Memory B cell (primary cell): ENCODE measurements at places on chromosomes 3 and 15.

GRCh38 chr3:138082085-138082991 is 33.1 kb downstream of the DZIP1L start:
- no peaks in the 10 kb centered on the region for H3K36me3 ChIP-seq
- H3K4me1 ChIP-seq, result no peaks in the 10 kb centered on the region
- peaks cover 4% of the 10 kb centered on the region for H3K27me3 ChIP-seq
- H3K4me3 ChIP-seq, result no peak overlapping the region
- DNase-seq, result no peak

DNA sequence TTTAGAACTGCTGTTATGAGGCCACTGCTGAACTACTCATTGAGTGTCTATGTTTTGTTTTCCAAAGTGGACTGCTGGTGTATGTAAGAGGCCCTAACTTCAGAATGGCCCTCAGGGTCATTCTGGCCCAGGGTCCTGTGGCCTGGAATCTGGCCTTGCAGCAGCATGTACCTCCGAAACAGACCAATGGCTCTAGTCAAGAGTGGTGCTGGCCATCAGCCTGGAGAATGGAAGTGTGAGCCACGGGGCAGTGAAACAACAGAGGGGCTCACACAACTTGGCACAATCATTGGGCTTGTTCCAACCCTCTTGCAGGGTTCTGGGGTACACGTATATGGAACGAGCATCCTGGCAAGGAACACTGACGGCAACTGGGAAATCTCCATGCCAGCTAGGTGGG is 40.5 kb downstream of the SCN5A start:
- no peaks in the 10 kb centered on the region for H3K4me1 ChIP-seq
- H3K36me3 ChIP-seq, result no peaks in the 10 kb centered on the region
- no peak for DNase-seq

- no peak overlapping the region for H3K4me3 ChIP-seq
- no peaks in the 10 kb centered on the region for H3K27me3 ChIP-seq
- no peaks in the 10 kb centered on the region for H3K4me1 ChIP-seq
- DNase-seq, result no peak
- H3K27ac ChIP-seq, result no peak overlapping the region
These were observed 567.3 kb downstream of the GRM7 start for GRCh38 chr3:7428206-7428718.

GRCh38 chr3:159455741-159456181 is 532.9 kb upstream of the IL12A start:
- H3K4me3 ChIP-seq, result no peak overlapping the region
- H3K27ac ChIP-seq, result no peak overlapping the region
- H3K27me3 ChIP-seq, result peaks cover 2% of the 10 kb centered on the region
- no peaks in the 10 kb centered on the region for H3K36me3 ChIP-seq
- no peaks in the 10 kb centered on the region for H3K4me1 ChIP-seq

- no peaks in the 10 kb centered on the region for H3K36me3 ChIP-seq
- no peak for DNase-seq
- H3K27ac ChIP-seq, result no peak overlapping the region
These were observed 26.4 kb downstream of the ADCY5 start for GRCh38 chr3:123422457-123422856.

- no peaks in the 10 kb centered on the region for H3K36me3 ChIP-seq
- H3K4me3 ChIP-seq, result no peak overlapping the region
- DNase-seq, result no peak
- no peaks in the 10 kb centered on the region for H3K4me1 ChIP-seq
- no peaks in the 10 kb centered on the region for H3K27me3 ChIP-seq
These were observed 958.8 kb downstream of the ZPLD1 start for GRCh38 chr3:103393395-103394186.

DNA sequence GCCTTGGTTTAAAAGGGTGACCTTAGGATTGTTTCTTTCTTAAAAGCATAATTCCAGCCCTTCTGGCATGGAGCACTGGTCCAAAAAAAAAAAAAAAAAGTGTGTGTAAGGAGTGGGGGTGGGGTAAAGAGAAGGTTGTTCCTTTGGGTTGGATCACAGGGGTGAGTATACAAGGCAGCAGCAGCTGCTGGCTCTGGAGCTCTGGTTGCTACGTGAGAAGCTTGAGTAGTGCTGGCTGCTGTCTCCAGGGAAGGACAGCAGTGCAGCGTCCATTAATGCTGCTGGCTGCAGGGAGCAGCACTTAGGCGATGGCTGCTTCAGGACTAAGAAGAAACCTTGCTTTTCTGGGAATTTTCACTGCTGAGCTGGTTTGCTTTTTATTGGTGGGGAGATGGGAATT is 2.3 kb downstream of the SETD5 start:
- peaks cover 53% of the 10 kb centered on the region for H3K4me1 ChIP-seq
- peaks cover 3% of the 10 kb centered on the region for H3K36me3 ChIP-seq
- H3K27ac ChIP-seq, result peak overlapping the region; percentile 98
- no peaks in the 10 kb centered on the region for H3K27me3 ChIP-seq
- H3K4me3 ChIP-seq, result peak overlapping the region; percentile 72

GRCh38 chr3:8341821-8342247 is 159.8 kb upstream of the LMCD1 start:
- no peak for DNase-seq
- H3K27ac ChIP-seq, result no peak overlapping the region
- no peak overlapping the region for H3K4me3 ChIP-seq
- H3K36me3 ChIP-seq, result peaks cover 2% of the 10 kb centered on the region
- no peaks in the 10 kb centered on the region for H3K4me1 ChIP-seq
- H3K27me3 ChIP-seq, result no peaks in the 10 kb centered on the region

- H3K4me1 ChIP-seq, result peaks cover 40% of the 10 kb centered on the region
- H3K4me3 ChIP-seq, result peak overlapping the region; percentile 96
- H3K36me3 ChIP-seq, result peaks cover 20% of the 10 kb centered on the region
- no peaks in the 10 kb centered on the region for H3K27me3 ChIP-seq
- peak; percentile 31 for DNase-seq
These were observed 907 bp downstream of the TATDN2 start for GRCh38 chr3:10248984-10249748.

DNA sequence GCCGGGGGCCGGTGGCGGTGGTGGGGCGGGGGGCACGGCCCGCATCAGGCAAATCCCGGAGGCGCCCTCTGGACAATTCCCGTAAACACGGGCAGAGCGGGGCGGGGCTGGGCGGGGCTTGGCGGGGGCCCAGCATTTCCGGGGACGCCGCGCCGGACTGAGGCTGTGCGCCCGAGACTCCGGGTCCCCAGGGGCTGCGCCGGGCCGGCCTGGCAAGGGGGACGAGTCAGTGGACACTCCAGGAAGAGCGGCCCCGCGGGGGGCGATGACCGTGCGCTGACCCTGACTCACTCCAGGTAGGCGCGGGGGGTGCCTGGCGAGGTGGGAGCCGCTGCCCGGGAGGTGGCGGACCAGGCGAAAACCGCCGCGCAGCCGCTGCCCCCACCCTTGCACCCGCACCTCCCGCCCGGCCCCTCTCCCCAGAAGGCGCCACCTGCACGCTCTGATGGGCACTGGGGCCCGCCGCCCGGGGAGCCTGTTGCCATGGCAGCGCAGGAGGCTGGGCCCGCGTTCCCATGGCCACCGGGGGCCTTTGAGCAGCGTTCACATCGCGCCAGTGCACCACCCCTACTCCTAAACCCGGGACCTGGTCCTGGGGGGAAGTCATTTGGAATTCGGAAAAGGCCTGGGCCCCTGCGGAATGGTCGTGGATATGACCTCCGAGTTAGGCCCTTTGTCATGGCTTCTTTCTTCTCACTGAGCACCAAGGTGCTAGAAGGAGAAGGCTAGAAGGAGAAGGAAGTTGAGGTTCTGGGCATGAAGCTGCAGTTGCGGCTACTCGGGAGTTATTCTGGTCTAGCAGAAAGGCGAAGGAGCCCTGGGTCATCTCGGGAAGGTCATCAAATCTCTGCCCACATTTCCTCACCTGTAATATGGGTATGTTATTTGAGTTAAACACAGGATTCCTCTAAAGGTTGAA is 16.1 kb upstream of the SEMA4B start:
- peak overlapping the region; percentile 95 for H3K27ac ChIP-seq
- peaks cover 39% of the 10 kb centered on the region for H3K4me1 ChIP-seq
- H3K36me3 ChIP-seq, result peaks cover 9% of the 10 kb centered on the region
- H3K4me3 ChIP-seq, result peak overlapping the region; percentile 93

GRCh38 chr3:36911990-36912804 is 32.7 kb downstream of the TRANK1 start:
- DNase-seq, result no peak
- H3K4me1 ChIP-seq, result peaks cover 38% of the 10 kb centered on the region
- H3K36me3 ChIP-seq, result no peaks in the 10 kb centered on the region
- H3K27me3 ChIP-seq, result no peaks in the 10 kb centered on the region

DNA sequence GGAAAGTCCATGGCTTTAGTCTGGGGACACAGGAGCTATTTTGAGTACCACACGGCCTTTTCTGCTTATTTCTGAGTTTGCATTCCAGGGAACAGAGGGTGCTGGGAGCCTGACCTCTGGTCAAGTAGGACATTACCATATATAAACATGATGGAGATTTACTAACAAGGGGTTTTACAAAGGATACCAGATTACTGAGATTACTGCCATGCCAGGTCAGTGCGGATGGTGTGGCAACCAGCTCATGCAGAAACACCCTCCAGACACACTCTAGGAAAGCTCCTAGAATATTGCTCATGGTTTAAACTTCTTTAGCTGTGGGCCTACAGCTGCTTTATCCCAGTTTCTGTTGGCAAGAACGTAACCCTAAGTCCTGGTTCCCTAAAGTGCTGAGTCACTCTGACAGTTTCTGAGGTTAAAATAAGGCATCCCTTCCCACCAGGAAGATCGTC is 54.3 kb upstream of the AGTR1 start:
- H3K36me3 ChIP-seq, result no peaks in the 10 kb centered on the region
- no peaks in the 10 kb centered on the region for H3K4me1 ChIP-seq
- no peak overlapping the region for H3K27ac ChIP-seq
- no peak for DNase-seq
- H3K27me3 ChIP-seq, result no peaks in the 10 kb centered on the region
- no peak overlapping the region for H3K4me3 ChIP-seq

- no peak overlapping the region for H3K27ac ChIP-seq
- peaks cover 29% of the 10 kb centered on the region for H3K36me3 ChIP-seq
- H3K27me3 ChIP-seq, result no peaks in the 10 kb centered on the region
- no peak overlapping the region for H3K4me3 ChIP-seq
- H3K4me1 ChIP-seq, result no peaks in the 10 kb centered on the region
These were observed 308.2 kb downstream of the CTNNB1 start for GRCh38 chr3:41507336-41508062.

- no peak for DNase-seq
- no peak overlapping the region for H3K4me3 ChIP-seq
- no peak overlapping the region for H3K27ac ChIP-seq
- no peaks in the 10 kb centered on the region for H3K36me3 ChIP-seq
- no peaks in the 10 kb centered on the region for H3K4me1 ChIP-seq
These were observed 181.6 kb upstream of the SOX14 start for GRCh38 chr3:137582484-137582883.

DNA sequence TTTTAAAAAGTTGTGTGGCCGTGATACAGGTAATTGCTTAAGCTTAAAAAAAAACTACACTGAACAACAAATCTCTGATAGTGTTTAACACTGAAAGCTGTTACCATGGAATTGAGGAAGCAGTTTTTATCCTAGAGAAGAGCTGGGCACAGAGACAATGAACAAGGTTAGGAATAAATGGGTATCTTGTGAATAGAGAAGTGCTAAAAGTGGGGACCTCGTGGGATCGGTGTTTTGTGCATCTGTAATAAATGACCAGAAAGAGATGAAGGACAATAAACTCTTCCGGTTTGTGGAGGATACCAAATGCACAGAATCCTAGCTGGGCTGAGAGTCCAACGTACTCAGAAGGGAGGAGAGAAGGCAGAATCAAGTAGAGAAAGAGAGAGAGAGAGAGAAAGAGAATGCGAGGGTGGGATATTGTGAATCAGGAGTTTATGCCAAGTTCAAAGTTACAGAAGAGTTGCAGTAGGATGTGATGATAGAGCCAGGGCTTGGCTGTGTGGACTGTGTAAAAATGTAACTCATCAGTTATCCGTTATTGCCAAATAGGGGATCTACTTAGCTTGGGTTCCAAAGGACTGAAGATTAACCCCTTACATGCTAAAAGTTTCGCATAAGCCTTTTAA is 148.9 kb downstream of the IL20RB start:
- no peak overlapping the region for H3K4me3 ChIP-seq
- H3K27me3 ChIP-seq, result no peaks in the 10 kb centered on the region
- DNase-seq, result no peak

DNA sequence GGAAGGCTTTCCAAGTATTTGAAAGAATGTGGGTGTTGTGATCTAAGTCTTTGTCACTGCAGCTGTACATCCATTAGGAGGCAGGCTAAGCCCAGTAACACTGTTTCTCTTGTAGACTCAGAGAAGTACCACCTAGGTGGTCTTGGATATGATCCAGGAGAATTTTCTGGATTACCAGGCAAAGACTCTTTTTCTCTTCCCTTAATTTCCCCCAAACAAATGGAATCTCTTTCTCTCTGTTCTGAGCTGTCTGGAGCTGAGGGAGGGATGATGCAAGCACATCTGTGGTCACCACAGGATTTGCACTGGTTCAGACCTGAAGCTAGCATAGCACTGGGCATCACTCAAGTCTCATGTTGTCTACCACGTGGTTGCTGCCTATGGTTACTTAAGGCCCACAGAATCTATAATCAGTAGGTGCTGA is 227.6 kb downstream of the NECTIN3 start:
- peaks cover 2% of the 10 kb centered on the region for H3K27me3 ChIP-seq
- no peaks in the 10 kb centered on the region for H3K4me1 ChIP-seq
- no peaks in the 10 kb centered on the region for H3K36me3 ChIP-seq
- DNase-seq, result no peak

DNA sequence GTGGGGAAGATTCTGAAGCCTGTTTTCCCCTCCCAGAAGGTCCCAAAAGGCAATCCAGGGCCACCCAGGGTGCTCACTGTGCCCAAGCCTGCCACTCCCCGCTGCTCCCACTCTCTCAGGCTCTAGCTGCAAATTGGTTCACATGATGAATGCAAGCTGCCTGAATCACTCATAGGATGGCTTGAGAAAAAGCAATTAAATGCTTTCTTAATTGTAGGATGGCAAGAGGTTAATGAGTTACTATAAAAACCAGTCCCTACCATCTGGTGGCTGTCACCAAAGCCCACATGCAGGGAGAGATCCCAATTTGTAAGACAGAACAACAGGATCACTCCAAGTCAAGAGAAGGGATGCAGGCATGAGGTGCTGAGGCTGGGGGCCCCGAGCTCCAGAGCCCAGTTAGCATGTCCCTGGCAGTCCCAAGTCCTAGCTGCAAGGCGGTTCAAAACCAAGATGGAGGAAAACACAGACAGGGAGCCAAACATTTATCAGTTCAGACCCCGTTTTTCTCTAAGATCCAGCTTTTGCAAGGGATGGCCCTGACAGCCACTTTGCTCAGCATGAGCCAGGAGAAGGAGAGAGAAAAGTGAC is 207.1 kb downstream of the UACA start:
- H3K4me3 ChIP-seq, result no peak overlapping the region
- H3K4me1 ChIP-seq, result no peaks in the 10 kb centered on the region
- H3K36me3 ChIP-seq, result no peaks in the 10 kb centered on the region

GRCh38 chr15:73617913-73618312 is 15.3 kb downstream of the NPTN start:
- no peaks in the 10 kb centered on the region for H3K27me3 ChIP-seq
- H3K36me3 ChIP-seq, result peaks cover 2% of the 10 kb centered on the region
- DNase-seq, result no peak

- peaks cover 8% of the 10 kb centered on the region for H3K27me3 ChIP-seq
- no peak overlapping the region for H3K4me3 ChIP-seq
- no peaks in the 10 kb centered on the region for H3K4me1 ChIP-seq
- no peak overlapping the region for H3K27ac ChIP-seq
- no peak for DNase-seq
- H3K36me3 ChIP-seq, result no peaks in the 10 kb centered on the region
These were observed 111.3 kb upstream of the SLC7A14 start for GRCh38 chr3:170697131-170697530.

GRCh38 chr3:152717252-152717651 is 117.7 kb upstream of the P2RY1 start:
- no peak for DNase-seq
- H3K27me3 ChIP-seq, result peaks cover 5% of the 10 kb centered on the region
